ENCODE measurements at places on chromosomes 11 and 22.

DNA sequence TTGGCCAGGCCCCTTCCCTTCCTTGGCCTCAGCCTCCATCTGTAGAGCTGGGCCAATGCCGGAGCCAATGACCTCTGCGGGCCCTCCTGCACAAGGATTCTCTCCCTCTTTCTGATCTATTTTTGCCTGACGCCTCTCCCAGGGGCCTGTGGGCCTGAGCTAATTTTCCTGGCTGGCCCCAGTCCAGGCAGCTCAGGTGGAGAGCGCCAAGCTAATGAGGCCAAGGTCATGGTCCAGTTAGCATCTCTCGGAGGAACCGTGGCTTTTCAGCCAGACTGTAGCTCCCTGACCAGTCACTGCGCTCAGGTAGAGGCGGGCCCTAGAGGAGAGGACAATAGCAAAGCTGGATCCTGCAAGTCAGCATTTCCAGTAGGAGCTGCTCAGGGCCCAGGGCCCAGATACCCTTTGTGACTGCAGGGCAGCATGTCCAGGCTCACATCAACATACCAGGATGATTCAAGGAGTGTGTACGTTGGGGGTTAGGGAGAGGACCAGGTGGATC lies 43.5 kb downstream of the APOL3 start:
- no peak for DNase-seq

DNA sequence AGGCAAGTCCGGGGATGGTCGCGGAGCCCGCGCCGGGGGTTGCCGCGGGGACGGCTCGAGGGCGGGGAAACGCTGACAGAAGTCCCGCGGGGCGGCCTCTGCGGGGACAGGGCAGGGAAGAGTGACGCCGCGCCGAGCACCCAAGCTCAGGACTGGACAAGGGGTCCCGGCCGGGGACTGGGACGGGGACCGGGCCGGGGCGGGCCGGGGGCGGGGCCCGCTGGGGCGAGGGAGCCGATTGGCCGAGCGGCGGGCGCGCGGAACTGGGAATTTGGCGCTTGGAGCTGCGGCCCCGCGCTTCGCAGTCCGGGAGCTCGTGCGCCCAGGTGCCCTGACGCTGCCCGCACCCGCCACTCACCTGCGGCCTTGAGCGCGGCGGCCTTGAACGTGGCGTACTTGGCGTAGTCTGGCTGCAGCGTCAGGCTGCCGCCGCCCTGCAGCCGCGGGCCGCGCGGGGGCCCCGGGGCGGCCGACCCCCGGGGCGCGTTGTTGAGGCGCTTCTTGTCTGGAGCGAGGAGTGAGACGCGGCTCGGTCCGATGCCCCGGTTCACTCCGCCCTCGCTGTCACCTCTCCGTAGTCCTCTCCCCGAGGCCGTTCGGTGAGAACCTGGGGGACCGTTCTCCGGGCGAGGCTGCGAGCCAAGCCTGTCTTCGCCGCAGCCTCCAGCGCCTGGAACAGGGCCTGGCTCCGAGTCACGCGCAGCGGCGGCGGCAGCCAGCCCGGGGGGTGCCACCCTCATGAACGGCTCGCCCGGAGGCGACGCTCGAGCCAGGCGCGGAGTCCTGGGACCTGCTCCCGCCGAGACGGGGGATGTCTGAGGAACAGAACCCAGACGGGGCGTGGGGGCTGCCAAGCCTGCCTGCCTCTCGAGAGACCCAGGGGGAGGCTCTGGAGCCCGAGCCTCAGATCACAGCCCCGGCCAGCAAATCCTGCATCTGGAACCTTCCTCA lies 4.5 kb downstream of the SHISA8 start:
- no peak for DNase-seq

DNA sequence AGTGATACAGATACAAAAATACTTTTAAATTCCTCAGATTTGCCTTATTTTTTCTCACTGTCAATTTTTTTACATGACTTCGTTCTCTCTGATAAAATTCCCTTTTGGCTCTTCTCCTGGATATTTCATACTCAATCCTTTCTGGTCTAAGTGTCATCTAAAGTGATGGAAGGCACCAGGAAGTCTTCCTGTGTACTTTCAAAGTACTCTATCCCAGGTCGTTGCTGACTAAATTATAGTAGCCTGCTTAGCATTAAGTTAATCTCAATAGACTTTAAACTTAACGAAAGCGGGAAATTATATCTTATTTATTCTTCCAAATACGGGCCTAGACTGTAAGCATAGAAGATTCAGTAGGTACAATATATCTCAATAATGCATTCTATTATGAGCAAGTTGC lies 67.8 kb downstream of the CASP12 start:
- no peak for DNase-seq

GRCh38 chr11:120334332-120334731 lies 1.9 kb upstream of the ARHGEF12 start:
- no peak for DNase-seq

GRCh38 chr22:48488149-48488551 lies 1339.5 kb downstream of the BRD1 start:
- no peak for DNase-seq

- no peak for DNase-seq
Measured at GRCh38 chr22:46806794-46807193, 44.3 kb downstream of the TBC1D22A start.

- no peak for DNase-seq
Measured at GRCh38 chr11:10720881-10721376, 27.4 kb upstream of the IRAG1 start.

DNA sequence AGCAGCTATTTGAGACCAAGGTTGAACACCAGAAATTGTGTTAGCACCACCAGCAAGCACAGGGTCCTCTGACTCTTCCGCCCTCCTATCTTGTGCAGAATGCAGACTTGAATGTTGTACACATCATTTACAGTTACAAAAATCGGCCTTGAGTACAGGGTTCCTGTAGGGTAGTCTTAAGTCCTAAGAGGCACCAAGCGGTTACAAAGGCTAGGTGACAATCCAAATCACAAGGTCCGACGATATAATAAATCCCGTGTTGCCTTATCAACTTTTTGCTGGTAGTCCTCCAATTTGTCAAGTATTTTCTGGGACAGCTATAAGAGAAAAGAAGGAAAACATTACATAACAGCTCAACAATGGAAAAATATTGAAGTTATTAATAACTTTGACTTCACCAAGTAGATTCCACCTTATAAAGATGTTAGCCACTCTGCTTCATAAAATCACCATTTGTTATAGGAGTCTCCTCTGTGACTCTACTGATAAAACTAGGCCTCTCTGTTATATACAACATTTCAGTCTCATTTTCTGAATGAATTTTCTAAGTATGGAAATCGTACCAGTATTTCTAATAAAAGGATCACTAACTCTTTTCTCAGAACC lies 11.8 kb upstream of the FNBP4 start:
- DNase-seq = no peak

DNA sequence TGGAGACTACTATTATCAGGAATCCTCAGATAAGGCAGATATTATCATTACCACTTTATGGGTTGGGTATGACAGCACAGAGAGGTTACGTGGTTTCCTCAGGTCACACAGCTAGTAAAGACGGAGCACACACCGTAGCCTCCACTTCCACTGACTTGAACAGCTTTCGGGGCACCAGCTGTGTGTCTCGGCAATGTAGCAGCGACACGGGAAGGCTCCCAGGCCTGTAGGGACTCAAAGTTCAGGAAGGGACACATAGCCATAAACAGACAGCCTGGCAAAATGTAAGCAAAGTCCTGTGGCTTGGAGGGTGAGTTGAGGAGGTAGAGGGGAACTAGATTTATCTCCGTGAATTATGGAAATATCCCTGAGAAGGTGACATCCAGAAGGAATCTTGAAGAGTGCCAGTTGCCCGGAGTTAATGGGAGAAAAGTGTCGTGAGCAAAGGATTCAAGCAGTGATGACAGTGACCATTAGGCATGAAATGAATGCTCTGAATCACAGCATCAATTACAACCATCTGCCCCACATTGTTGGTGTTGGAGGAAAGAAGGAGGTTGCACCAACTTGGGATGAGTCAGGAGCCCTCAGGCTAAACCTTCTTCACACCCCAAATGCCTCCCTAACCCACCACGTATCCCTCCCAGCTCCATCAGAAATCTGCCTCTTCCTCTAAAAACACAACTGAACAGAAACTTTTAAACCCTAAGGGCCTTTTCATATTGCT lies 106.7 kb upstream of the ASPHD2 start:
- DNase-seq = no peak

Data from activated CD4-positive, alpha-beta T cell treated with anti-CD3 and anti-CD28 coated beads, Interleukin-10, Interleukin-2, amounts not matched to agents 100 ng/mL and 50 ng/mL, durations not matched to agents 16 hours and 8 hours (primary cell).